ENCODE measurements at places on chromosomes 12 and 14. TPM values are rescaled to one million over a fixed set of nuclear protein-coding genes. Genes with fewer than 3 reads are reported as not detected.

- DNase-seq = no peak
Observed at GRCh38 chr14:60064491-60065072, 27.1 kb upstream of the PCNX4 start.

- DNase-seq = no peak
Observed at GRCh38 chr12:1798641-1799020, 21.7 kb upstream of the LRTM2 start.

GRCh38 chr14:88128816-88129215, 123.9 kb downstream of the GPR65 start:
- no peak for DNase-seq

DNA sequence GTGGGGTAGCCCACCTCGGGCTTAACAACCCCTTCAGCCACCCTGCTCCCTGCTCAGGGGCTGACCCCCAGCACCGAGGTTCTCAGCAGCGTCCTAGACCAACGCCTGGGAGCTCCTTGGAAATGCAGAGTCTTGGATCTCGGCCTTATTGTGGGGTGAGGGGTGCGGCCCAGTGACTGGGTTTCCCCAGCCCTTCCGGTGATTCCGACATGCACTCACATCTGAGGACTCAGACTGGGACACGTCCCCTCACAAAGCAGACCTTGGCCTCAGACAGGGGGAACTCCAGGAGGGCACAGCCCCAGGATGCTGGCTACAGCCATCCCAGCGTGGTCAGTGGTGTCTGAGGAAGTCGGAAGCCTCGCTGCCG, 117.7 kb downstream of the RFLNA start:
- DNase-seq = no peak

DNA sequence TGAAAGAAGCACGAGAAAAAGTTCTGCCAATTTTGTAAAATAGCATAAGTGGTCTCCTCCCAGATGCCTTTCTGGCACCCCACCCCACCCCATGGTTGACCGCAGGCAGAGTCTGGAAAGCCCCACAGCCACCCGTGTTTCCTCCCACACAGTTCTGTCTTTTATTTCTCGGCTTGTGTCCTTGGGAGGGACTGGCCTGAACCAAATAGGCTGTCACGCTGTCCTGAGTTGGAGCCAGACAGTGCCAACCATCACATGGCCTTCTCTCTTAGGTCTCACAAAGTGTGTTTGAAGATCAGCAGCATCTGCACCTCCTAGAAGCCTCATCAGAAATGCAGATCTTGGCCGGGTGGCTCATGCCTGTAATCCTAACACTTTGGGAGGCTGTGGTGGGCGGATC, 10.2 kb upstream of the LTA4H start:
- peak; percentile 71 for DNase-seq

DNA sequence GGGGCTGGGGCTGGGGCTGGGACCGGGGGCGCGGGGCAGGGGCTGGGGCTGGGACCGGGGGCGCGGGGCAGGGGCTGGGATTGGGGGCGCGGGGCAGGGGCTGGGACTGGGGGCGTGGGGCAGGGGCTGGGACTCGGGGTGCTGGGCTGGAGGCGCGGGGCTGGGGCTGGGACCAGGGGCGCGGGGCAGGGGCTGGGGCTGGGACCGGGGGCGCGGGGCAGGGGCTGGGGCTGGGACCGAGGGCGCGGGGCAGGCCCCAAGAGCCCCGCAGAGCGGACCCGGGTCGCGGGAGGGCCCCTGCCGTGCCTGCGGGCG, 452 bp downstream of the P2RX2 start:
- no peak for DNase-seq

- DNase-seq = no peak
Observed at GRCh38 chr12:64469455-64470142, 17.7 kb downstream of the TBK1 start.

GRCh38 chr14:24397639-24398292, 1.0 kb upstream of the NYNRIN start:
- DNase-seq = no peak

- peak; percentile 72 for DNase-seq
Observed at GRCh38 chr14:96095581-96096476, 56.7 kb downstream of the C14orf132 start.

DNA sequence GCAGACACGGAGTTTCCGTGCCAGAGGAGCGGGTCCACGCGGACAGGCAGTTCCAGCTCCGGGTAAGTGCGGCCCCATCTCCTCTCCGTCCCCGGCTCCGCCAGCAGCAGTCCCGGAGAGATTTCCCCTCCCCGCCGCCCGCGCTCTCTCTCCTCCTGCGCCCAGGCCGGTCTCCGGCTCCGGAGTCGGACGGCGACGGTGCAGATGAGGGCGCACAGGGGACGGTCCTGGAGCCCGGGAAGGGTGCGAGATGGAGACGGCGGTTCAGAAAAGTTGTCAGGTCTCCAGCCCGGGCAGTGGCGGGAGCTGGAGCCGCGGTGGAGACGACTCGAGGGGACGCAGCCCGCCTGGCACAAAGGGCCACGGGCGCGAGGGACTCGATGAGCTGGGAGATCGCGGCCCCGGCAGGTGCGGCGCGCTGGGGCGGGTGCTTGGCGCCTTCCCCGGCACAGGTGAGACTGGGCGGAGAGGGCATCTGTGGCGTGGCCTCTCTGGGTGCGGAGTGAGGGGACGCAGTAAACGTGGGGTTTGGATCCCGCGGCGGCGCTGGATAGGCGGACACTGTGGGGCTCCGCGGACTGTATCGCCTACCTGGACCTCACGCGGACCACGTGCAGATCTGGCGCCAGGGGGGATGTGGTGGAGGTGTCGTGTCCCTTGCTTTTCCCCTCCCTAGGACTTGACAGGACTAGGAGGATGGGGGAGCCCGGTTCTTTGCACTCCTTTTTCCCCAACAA, 1540.3 kb upstream of the TMEM132C start:
- no peak for DNase-seq

GRCh38 chr14:33062881-33063280, 124.2 kb downstream of the NPAS3 start:
- DNase-seq = no peak

DNA sequence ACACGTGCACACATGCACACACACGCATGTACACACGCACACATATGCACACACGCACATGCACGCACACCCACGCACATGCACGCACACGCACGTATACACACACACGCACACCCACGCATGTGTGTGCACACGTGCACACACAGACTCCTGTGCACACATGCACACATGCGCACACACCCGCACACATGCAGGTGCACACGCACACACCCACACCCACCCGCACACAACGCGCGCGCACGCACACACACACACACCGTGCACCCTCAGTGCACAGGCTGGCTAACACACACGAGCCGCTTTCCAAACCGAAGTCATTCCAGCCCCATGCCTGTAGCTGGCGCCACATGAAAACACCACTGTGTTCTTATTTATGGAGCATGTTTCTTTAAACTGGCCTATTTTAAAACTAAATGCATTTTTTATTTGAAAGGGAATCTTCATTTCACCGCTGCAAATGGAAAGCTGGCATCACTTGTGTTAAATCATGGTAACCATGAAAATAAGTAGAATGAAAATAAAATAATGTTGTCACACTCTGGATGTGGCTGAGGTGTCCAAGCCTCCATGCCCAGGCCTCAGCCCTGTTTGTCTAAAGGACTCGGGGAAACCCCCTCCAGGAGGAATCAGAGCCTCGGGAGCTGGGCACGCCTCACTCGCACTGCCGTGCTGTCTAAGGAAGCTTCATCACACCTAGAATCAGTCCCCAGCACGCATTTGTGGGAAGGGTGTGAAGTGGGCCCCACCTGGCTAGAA, 45.1 kb downstream of the GALNT9 start:
- peak; percentile 54 for DNase-seq

DNA sequence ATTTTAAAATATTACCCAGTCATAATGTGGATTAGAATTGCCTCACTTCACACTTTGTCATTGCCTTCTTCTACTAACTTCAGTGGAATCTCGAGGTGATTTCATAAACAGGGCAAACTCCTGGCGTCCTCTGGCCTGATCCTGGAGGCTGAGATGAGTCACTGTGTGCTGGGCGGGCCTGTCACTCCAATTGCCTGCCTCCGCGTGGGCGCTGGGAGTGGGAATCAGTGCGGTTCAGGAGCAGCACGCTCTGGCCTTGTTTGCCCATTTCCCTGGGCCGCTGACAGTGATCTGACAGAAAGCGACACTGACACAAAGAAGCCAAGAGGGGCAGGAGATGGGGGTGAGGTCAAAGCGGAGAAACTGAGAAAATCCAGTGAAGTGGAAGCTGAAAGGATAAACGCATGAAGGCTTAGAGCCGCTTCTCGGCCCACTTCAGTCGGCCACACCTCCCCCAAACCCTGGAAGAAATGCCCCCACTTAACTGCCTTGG, 29.7 kb downstream of the LGR5 start:
- DNase-seq = no peak

DNA sequence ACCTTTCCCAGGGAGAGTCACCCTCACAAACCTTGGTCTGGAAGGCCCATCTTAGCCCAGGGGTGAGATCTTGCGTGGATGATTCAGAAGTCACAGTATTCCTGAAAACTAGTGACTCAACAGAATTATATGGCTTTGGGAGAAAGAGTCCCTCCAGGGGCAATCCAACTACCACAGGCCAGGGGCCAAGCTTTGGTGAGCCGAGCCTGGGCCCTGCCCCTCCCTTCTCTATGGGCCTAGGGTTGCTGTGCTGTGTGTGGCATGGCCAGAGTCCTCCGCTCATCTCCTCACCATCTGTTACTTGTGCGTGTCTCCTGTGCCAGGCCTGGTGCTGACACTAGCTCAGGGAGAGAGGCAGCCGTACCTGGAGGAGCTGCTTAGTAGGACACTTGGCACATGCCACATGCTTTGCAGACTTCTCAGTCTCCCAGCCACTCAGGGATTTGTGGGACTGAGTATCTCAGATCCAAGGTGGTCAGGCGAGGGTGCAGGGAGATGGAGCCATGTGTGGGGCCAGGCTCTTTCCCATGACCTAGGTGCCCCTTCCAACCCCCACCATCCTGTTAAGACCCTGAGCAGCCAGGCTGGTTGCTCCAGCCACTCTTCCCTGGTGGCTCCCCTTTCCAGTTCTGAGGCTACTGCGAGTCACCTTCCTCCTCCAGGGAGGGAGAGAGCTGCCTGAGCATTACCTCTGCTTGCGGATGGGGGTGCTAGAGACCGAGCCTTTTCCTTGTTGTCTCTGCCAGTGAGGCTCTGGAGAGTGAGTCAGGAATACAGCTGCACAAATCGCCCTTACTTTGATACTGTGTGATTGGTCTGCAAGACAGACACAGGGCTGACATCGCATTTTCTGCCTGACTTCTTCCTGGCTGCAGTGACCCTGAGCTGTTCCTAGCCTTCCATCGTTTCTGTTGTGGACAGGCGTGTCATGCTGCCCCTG, 94.1 kb downstream of the SLC25A47 start:
- no peak for DNase-seq

DNA sequence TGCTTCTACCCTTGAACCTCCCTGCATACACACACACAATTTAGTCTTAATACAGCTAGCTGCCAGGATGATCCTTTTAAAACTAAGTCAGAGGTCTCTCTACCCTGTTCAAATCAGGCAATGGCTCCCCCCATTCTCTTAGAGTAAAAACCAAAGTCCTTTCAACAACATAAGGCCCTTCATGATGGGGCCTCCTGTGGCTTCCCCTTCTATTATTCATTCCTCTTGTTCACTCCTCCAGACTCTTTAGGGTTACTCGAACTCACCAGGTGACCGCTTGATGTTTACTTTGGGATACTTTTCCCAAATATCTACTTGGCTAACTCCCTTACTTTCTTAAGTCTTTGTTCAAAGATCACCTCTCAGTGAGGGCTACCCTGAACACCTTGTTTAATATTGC, 30.4 kb downstream of the DENND5B start:
- no peak for DNase-seq

GRCh38 chr14:92613008-92613658, 99.6 kb downstream of the RIN3 start:
- DNase-seq = peak; percentile 83

DNA sequence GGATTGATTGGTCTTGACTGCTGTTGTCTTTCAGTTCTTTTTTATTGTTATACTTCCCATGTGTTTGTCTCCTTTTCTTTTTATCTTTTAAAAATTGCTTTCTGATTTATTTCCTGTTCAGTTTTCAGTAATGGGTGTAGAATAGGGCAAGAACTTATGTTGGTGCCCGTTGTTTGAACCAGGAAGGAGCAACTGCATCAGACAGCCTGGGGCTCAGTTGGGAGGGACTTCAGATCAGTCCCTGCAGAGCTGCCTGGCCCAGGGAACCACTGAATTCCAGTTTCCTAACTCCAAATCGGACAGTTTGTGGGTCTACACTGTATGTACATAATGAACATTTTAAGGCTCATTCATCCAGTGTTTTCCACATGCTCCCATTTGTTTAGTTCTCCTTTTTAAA, 64.9 kb downstream of the FBXO34 start:
- peak; percentile 22 for DNase-seq

DNA sequence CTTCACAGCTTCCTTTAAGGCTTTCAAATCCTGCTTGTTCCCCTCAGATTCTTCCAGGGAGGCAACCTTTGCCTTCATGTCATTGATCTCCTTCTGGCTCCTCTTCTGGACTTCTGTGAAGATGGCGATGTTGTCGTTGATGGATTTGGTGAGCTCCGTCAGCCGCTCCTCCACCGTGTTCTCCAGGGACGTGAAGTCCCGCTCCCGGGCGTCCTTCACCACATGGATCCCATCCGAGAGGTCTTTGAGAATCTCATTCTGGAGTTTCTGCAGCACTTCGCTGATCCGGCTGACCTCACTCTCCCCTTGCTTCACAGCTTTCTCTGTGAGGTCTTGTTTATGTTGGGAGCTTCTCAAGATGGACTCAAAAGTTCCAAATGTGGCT, 7.9 kb downstream of the CKAP4 start:
- no peak for DNase-seq

GRCh38 chr14:96151242-96151641, 53.4 kb upstream of the BDKRB2 start:
- no peak for DNase-seq

DNA sequence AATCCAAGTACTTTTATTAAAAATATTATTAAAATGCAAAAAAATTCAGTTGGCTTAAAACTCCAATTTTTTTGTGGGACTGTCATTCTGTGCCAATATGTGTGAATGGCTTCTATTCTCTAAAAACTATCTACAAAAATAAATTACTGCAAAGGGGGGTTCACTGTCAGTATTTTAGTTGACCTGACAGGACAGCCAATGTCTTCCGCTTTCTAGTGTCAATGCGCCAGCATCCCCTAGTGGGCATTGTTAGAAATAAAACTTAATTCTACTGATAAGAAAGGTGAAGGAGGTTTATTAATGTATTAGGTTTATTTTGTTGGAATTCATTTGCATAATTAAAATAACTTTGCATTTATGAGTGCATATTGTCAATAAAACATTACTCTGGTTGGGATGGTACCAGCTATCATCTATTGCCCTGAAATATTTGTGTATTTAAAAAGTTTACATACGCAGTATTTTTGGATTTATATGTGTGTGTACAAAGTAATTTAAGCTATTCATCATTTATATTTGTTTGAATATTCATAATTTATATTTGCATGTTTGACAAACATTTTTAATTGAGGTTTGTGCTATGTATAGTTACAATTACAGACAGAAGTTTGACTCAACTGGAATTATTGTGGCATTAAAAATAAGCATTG, 527.2 kb downstream of the FLRT2 start:
- DNase-seq = peak; percentile 45

Gene FLRT2
- 51.3 TPM for polyA plus RNA-seq

Gene ACOT4
- polyA plus RNA-seq = 0.72 TPM

Gene SIX6
- polyA plus RNA-seq = not detected

Gene TEX22
- polyA plus RNA-seq = 0.96 TPM

Gene RPS29
- 2,057 TPM for polyA plus RNA-seq

Gene DBX2
- polyA plus RNA-seq = not detected

Gene IL26
- polyA plus RNA-seq = not detected

Gene SELPLG
- 4.4 TPM for polyA plus RNA-seq

All from left lung (tissue), 14 donors.